NCI-H460 (cell line): ENCODE measurements at places on chromosomes 11 and 22. TPM values are rescaled to one million over a fixed set of nuclear protein-coding genes. Genes with fewer than 3 reads are reported as not detected.

DNA sequence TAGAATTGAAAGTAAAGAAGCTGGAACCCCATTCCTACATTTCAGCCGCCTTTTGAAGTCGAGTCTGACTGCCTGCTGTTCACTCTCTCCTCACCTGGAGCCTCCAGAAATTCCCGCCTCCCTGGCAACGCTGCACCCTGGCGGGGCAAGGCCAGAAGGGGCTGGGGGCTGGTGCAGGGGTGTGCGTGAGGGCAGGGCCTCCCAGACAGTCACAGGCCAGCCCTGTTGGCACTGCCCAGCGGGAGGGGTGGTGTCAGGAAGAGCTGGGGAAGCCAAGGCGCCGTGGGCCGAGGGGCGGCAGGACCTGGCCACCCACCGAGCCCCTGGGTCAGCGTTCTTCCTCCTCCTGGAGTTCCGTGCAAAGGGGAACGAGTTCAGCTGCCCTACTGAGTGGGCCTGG is 123.2 kb downstream of the KCNQ1OT1 start:
- no peak for DNase-seq

DNA sequence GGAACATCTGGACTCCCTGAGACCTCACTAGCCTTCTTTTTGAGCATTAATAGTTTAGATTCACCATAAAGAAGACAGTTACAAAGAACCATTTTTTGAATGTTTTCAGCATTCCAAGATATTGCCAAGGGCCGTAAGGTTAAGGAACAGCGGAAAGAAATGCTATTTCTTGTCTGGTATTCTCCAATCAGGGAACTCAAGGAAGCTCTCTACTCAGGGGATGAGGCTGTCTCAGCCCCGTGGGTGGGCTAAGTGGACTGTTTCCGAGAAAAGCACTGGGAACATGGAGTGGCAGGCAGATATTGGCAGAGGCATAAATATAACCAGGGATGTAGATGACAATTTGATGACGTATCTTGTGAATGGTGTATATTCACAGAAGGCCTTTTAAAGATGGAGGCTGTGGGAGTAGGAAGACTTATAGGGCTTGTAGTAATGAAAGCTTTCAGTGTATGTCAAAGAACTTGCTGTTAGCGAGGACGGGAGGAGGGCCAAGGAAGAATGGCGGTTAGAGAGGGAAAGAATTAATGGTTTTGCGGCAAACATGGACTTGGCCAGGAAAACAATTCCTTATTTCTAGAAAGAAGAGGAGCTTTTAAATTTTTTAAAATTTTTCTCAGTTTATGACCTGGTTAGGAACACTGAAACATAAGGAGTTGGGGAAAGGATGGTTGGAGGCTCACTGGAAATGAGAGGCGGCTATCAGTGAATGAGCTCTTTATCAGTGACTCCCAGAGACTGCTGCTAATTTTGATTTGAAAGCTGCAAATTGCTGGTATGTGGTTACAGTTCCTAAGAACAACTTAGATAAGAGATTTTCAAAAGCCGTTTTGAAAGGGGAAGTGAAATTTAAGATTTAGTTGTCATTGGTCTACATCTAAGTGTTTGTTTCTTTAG is 64.6 kb downstream of the ST3GAL4 start:
- DNase-seq, result no peak

- DNase-seq, result no peak
Observed at GRCh38 chr11:123630126-123630608, 24.3 kb downstream of the SCN3B start.

DNA sequence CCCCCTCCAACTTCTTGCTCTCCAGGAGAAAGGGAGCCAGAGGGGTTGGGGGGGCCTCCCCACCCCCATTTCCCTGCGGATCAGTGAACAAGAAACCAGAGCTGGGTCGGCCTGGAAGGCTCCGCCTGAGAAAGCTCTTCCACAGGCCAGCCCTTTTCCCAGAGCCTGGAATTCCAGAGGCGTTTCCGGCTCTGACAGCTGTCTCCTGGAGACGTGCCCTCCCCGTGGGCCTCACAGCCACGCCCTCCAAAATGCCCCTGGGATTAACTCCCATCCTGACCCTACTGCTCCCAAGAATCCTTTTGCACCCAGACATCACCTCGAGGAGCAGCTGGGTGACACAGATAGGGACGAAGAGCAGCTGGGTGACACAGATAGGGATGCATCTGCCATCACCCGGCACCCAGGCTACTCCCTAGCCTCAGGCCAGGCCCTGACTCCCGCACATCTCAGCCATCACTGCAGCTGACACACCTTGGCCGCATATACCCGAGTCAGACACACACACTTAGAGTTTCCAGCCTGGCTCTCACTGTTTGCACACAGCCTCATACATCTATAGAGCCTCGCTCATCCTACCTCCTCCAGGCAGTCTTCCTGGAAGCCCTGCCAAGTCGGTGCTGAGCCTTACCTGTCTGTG is 7.6 kb upstream of the CDC42EP1 start:
- no peak for DNase-seq

GRCh38 chr11:86681483-86681756 is 9.0 kb upstream of the ME3 start:
- no peak for DNase-seq

DNA sequence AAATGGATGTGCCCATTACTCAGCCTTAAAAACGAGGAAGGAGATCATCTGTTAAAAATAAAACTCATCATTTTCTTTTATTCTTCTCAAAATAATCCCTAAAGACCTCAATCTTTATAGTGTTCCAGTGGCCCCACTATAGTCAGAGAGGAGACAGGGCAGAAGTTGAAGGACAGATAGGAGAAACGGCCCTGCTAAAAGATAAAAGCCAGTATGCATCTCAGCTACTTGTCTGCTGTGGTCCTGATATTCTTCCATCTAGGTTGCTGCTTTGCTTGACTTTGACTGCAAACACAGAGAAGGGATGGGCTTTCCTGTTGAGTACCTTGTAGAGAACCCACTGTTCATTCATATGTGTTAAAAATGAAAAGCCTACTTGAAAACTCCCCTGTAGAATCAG is 31.4 kb downstream of the NF2 start:
- DNase-seq, result no peak

- peak; percentile 56 for DNase-seq
Observed at GRCh38 chr22:29716814-29717545, 2.8 kb upstream of the CABP7 start.

DNA sequence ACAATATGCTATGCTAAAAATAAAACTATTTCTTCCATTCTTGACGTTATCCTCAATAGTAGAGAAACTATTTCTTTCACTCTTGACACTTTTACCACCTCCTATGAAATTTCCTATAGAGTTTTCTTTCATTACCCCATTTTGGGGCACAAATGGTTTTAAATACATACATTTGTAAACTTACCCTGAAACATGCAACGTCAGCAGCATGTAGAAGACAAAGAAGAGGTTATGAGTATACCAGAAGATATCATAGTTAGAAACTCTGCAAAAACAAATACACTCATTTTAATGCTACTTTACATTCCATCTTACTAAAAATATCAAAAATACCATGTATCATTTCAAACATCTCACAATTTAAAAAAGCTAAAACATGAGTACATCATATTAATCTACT is 69.5 kb downstream of the NOX4 start:
- no peak for DNase-seq

DNA sequence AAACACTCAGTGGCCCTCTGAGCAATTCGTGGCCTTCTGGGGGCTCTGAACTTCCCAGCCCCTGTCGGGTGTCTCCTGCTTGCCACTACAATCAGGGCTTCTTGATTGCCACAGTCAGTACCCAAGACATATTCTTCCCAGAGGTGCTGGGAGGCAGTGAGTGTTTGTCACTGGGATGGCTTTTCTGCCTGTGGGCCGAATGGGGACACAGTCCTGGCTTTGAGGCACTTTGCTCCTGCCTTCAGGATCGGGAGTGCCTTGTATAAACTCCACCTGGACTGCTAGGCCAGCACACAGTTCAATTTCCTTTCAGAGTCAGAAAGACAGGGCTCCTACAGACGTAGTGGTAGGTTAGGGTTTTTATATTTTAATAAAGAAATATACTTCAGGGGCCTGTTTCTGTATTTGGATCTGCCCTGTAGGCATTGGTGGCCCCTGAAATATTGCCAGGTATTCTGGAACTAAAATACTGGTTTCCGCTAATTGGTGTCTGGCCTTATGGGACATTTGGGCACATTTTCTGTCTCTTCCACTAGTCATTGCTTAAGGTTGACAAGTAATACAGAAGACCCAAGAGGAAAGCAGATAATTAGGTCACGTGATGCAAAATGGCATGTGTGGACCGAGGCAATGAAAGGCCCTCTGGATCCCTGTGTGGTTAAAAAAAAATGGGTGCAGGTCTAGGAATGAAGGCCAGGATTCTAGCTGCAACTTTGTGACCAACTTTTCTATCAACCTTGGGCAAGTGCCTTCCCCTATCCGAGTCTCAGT is 98.4 kb upstream of the NARS2 start:
- no peak for DNase-seq

DNA sequence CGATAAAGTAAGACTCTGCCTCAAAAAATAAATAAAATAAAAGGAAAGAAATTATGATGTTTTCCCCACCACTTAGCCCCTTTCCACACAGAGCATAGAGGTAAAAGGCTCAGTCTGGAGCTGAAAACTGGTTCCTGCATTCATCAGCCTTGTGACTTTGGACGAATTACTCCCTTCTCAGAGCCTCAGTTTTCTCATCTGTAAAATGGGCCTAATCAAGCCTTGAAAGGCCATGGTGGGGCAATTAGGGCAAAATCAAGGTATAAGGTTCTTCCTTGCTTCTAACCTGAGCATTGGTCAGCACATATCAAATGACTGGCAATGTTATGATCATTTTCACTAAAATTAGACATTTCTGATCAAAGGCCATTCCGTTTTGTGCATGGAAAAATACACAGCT is 417.7 kb downstream of the MN1 start:
- DNase-seq, result no peak

- DNase-seq, result no peak
Observed at GRCh38 chr22:50119768-50120251, 30.0 kb downstream of the MOV10L1 start.

DNA sequence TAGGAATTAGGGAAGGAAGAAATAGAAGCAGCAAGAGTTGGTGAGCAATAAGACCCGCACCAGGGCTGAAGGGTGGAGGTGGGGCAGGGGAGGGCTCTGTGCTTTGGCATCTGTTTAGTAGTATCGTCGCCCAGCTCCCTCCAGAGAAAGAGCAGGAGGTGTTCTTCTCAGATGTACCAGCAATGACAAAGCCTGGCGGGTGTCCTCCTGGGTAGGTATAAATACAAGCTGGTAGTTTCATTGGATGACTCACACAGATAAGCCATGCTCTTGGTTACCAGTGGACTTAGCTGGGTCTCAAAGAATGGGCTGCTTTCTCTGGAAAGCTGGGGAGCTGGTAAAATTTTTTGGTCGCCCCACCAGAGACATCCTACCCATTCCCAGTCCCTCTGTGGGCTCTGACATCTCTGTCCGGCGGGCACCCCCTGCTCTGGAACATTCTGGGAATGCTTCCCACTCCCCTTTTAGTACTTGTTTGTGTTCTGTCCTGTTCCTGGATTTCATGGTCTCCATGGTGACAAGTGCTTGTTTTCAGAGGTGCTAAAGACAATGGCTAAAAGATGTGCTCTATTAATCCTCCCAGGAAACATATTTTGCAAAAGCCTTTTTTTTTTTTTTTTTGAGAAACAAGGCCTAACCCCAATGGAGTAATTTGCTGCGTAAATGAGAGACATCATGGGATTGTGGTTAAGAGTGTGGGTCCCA is 15.4 kb upstream of the TUBA8 start:
- DNase-seq, result no peak

DNA sequence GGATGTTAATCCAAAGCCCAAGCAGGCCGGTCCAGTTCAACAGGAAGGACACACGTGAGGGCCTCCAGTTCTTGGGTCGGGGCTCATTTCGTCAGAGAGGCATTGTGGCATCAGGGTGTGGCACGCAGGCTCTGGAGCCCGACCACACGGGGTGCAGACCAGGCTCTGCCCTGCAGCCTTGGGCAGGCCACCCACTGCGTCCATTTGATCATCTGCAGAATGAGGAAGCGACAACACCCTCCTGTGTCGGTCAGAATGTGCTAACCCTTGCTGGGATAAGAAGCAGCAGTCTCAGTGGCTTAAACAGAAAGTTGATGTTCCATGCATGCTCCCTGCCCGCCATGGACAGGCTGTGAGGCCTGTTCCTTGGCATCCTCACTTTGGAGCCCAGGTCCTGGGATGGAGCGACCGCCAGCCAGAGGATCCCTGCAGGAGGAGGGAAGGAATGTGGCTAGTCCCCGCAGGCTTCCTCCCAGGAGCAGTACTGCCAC is 10.8 kb downstream of the RIBC2 start:
- no peak for DNase-seq

GRCh38 chr22:20509344-20510047 is 2.1 kb downstream of the MED15 start:
- peak; percentile 33 for DNase-seq

GRCh38 chr22:41576877-41577276 is 12.8 kb downstream of the PMM1 start:
- DNase-seq, result peak; percentile 42

DNA sequence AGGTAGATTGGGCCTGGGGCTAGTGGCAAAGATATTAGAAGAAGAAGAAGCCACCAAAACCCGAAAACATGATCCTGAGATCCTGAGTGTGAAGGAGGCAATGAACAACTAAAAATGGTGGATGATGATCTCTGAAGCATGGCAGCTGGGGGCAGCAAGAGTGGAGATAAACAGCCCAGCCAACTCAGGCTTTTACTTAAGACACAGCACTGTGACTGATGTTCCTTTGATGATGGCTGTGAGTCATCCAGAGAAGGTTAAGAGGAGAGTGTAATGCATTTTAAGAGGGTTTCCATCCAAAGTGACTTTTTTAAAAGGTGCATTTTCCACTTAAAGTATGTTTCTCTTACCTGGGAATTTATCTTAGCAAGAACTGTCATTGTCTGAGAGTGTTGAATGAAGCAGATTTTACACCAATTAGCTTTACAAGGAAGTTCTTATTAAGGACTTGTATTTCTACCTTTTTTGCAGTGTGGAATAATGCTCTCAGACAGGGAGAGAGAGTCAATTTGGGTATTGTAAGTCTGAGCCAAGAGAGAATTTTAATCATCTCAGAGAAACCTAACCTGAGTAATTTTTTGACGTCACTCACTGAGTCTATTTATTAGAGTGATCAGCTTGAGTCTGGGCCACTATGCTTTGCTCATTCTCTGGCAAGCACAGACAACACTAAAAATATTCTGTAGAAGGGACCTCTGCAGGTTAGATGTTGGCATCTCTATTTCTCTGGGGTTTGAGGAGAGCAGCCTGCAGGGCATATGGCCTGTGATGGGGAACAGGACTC is 14.1 kb upstream of the CALCB start:
- DNase-seq, result no peak

GRCh38 chr11:88016392-88017170 is 158.7 kb downstream of the RAB38 start:
- DNase-seq, result peak; percentile 75

BIRC3 gene
- 1.6 and 2.0 TPM in 2 replicates for total RNA-seq

SLC5A1 gene
- not detected in 2 replicates for total RNA-seq

TRPM5 gene
- not detected in 2 replicates for total RNA-seq

OR4A16 gene
- not detected in 2 replicates for total RNA-seq

ARRB1 gene
- total RNA-seq, result 2.2 and 4.0 TPM in 2 replicates

MYEOV gene
- 0.64 and 0.72 TPM in 2 replicates for total RNA-seq

MED15 gene
- total RNA-seq, result 10.7 and 13.5 TPM in 2 replicates
